ENCODE measurements at places on chromosomes 1 and 21.

DNA sequence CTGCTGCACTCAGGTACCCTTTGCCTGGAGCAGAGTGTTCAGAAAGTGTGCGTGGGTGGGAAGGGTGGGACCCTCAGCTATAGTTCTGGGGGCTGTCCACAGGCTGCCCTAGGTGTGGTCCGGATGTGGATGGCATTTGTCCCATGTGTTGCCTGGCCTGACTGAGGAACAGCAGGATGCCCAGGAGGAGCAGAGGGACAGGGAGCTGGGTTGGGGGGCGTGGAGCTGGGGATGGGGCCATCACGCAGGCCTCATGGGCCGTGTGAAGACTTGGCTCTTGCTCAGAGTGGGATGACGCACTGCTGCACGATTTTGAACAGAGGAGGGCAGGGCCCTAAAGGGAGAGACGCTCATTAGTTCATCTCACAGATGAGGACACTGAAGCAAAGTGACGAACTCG is 17.0 kb downstream of the C1orf115 start:
- DNase-seq, result no peak

GRCh38 chr21:45064618-45065399 is 9.6 kb upstream of the ADARB1 start:
- DNase-seq, result no peak

GRCh38 chr1:63835128-63835527 is 61.3 kb downstream of the ROR1 start:
- no peak for DNase-seq

DNA sequence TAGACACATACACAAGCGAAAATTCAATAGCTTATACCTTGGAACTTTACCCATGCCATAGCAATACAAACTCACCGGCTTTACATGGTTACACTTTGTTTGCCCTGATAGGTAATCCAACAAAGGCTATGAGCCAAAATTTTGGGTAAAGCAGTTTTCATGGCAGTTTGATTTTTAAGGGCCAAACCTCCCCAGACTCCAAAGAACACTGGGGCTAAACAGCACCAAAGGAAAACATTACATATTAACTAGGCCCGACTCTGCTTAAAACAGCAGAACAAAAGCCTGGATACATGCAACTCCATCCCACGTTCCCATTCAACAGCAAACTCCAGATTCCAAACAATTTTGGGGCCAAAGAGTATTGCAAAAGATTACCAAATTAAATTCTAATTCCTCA is 4.4 kb upstream of the TMEM125 start:
- no peak for DNase-seq

DNA sequence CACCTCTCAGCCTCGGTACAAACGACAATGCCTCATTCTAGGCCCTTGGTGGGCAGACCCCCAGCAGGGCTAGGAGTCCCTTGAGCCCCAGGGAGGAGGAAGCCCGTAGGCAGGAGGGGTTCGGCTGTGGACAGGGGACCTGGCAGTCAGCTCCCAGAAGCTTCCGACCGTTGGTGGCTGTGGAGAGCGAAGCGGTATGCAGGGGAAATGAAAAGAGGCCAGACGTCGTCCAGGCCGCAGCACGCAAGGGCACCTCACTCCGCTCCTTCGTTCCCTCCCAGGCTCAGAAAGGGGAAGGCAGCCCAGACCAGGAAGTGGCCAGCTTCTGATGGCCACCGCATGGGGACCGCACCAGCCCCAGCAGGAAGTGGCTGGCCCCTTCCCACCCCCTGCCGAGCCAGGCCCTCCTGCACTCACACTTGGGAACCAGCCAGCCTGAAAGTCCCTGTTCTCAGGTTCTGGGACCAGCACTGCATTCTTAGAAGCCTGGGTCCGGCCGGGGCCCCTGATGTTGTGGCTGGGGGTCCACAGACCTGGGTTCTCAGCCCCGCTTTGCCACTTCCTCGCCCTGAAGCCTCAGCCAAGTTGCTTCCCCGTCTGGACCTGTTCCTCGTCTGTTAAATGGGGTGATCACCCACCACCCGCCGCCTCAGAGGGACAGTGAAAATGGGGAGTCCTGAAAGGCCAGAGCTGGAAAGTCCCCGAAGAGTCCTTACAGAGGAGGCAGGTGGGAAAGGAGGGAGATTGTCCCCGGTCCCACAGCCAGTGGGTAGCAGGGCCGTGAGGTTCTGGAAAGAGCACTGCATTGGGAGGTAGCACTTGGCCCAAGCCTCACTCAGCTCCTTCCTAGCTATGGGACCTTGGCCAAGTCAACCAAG is 104.0 kb upstream of the RUNX3 start:
- no peak for DNase-seq

GRCh38 chr1:213423041-213423440 is 372.0 kb downstream of the RPS6KC1 start:
- no peak for DNase-seq
